ENCODE measurements at places on chromosomes 2 and 18. TPM values are rescaled to one million over a fixed set of nuclear protein-coding genes. Genes with fewer than 3 reads are reported as not detected.

DNA sequence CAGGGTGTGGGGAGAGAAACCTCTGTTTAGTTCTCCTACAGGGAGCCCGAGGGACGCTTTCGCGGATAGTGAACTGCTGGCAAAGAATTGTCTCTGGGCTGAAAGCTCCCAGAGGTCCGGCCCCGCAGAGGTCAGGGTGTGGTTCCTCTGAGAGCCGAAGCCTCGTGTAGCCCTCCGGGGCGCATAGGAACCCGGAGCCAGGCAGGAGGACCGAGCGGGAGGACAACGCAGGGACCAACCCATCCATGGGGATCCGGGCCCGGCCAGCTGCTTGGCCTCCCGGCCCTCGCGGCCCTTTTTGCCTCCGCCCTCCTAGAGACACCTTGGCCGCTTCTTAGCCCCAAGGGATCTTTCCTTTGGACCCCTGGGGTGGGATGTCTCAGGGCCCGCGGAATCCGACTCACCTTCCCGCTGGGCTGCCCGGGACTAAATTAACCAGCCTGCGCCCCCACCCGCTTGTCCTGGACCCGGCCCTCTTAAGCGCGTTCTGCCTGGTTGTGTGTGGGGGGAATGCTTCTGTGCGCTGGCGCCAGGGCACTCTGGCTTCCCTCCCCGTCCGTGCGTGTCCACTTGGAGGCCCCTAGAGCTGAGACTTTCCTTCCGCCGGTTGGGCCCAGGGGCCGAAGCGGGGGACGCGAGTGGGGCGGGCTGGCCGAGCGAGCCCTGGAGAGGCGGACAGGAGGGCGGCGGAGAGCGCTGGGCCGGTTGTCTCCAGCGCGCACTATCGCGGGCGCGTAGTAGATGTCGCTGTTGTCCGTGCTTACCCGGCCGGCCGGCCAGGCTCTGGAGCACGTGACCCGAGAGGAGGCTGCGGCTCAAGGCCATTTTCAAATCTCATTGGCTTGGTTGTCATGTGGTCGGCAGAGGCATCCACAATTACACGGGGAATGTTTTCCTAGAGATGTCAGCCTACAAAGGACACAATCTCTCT is at the start of gene HOXD10:
Gene HOXD10 (plus strand): TSS at position 896 of the 931 bp plus-strand sequence. CDS start 56 bp downstream, outside the sequence.
- no peak within 1 kb of the TSS for H3K27ac ChIP-seq
- H3K27me3 ChIP-seq, result peaks cover 75% of the 10 kb centered on the region
- H3K4me1 ChIP-seq, result peaks cover 8% of the 10 kb centered on the region
- no peak within 1 kb of the TSS for H3K4me3 ChIP-seq

DNA sequence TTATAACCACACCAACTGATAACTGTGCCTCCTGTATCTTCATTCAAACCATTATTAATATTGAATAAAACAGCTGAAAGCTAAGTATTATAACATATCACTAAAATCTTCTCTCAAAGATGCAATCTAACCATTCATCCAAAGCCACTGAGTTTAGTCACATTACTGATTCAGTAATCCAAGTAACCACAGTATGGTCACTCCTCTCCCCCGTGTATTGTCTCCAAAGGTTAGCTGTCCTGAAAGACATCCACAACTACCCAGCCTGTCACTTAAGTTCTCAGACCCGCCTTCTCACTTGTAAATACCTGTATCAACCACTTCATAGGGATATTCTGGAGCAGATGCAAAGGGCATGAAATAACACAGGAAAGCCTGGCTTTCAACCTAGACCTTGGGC is 213.4 kb upstream of the BOD1L2 start:
- DNase-seq, result no peak
- H3K27me3 ChIP-seq, result no peaks in the 10 kb centered on the region
- no peak overlapping the region for H3K27ac ChIP-seq
- peaks cover 4% of the 10 kb centered on the region for H3K36me3 ChIP-seq

Gene DYNC2LI1
- polyA plus RNA-seq, result 5.1 TPM

Gene GBX2
- polyA plus RNA-seq, result not detected

Gene AP1S3
- polyA plus RNA-seq, result 1.3 TPM
